ENCODE measurements at places on chromosomes 2 and 18.

- peak; percentile 28 for DNase-seq
Measured at GRCh38 chr2:196925768-196926561, 542 bp downstream of the PGAP1 start.

DNA sequence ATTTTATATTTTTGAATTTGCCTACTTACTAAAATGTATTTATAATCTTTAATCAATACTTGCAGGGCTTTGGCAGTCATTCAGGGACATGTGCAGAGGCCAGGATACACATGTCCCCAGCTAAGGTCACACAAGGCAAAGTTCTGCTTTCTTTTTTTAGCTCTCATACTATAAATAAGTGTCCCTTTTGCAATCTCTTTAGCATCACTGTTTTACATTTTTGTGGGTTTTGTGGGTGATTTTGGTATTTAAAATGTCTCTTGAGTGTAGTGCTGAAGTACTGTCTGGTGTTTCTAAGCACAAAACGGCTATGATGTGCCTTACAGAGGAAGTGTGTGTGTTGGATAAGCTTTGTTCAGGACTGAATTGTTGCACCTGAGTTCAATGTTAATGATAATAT, 309.0 kb upstream of the GULP1 start:
- DNase-seq, result no peak

- DNase-seq, result no peak
Measured at GRCh38 chr2:131042148-131042775, 51.0 kb downstream of the FAM168B start.

DNA sequence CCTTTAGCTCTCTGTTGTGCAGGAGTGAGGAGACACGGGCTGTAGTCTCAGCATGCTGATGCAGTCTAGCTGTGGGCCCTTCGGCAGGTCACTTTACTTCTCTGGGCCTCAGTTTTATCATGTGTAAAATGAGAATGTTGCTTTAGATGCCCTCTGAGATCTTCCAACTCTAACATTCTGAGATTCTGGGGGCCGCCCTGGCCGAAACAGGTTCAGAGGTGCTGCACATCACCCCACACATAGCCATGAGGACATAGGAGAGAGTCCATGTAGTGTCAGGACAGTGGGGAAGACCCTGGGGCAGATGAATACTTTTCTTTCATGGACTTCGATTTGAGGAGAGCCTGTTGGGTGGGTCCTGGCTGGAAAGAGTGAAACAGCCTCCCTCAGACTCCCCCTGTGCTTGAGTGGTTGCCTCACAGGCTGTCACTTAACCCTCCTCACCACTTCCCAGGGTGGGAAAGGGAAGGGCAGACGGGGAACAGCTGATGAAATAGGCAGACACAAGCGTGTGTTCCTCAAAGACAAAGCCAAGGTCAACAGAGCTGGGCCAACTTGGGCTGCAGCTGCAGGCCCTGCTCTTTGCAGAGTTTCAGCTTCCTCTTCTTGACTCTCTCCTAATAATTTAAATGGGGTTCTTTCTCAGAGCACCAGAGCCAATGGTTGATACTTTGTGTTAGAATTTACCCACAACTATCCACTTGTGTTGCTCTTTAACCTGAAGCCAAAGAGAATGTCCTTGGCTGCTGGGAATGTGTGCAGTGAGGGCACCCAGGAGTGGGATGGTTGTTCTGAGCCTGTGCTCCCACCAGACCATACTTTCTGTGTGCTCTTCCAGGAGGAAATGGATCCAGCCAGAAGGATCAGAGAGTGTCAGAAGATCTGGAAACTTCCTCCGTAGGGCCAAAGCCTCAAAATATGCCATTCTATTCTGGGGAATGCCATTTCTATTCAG, 14.7 kb upstream of the MRPL33 start:
- DNase-seq, result no peak

GRCh38 chr2:55601849-55602248, 15.6 kb downstream of the PPP4R3B start:
- no peak for DNase-seq

DNA sequence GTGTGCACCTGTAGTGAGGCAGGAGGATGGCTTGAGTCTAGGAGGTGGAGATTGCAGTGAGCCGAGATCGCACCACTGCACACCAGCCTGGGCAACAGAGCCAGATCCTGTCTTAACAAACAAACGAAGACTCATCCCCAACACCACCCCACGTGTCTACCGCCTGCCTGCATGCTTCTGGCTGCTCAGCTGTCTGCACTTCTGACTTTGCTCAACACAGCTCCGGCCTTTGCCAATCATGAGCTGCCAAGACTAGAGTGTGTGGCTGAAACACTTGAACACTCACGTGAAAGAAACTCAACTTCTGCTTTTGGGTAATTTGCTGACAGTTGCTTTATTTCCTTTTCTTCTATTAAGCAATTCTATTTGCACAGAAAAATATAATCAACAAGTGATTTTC, 32.1 kb upstream of the SP3 start:
- DNase-seq, result no peak

DNA sequence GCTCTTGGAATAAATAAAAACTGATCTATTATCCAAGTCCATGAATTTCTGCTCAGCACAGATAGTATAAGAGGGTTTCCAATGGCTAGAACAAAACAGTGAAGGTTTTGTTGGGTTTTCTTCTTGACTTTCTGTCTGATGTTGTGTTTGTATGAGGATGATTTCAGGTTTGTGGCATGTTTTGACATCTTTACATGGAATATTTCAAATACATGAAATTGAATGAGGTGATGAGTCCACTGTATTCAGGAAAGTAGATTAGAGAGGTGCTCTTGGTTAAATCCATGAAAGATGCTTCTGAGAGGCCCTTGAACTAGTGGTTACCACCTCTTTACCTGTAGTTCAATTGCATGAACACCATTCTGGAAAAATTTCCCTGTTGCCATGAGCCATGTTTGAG, 84.3 kb downstream of the RAPGEF4 start:
- no peak for DNase-seq

- peak; percentile 4 for DNase-seq
Measured at GRCh38 chr18:62844850-62845643, 129.7 kb downstream of the PHLPP1 start.

DNA sequence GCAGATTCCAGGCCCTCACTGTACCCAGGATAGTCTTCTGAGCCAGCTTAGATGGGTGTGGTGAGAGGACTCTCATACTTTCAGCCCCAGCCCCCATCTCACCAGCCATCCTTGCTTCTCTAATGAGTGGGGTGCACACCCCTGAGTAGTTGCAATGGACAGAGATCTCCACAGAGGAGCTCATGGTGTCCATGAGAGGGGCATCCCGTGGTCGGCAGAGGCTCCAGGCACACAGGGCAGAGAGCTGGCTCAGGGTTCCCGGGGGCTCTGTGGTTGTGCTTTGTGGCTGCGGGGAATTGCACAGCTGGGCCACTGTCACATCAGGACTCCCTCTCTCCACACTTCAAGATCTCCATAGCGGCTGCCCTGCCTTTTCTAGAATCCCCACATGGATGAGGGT, 226.0 kb upstream of the PXDN start:
- DNase-seq, result no peak

DNA sequence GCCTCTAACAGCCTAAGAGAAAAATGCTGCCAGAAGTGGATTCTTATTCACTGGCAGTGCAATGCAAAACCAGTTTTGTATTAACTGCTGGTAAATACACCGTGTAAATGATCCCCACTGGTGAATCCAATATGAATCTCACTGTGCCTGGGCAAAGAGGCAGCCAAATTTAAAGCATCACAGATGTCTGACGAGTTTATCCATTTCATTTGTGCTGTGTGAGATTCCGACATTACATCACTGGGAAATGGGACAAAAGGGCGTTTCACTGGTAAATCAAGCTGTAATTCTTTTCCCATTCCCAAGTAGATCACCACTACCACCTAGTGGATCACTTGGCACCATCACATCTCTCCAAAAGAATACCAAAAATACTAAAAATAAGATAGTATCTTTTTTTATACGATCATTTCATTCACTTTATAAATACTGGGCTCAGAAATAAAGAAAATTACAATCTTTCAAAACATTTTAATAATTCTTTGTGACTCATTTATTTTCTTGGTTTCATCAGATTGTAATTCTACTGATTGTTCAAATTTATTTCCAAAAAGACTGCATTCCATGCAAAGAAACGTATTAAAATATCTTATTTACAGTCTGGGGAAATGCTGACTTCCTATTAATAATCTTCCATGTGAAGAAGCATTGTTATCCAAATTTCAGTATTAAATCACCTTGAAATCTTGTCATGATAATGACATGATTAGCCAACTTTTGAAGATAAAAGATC, 125.6 kb downstream of the GRB14 start:
- DNase-seq, result no peak

GRCh38 chr2:56195563-56195962, 11.8 kb downstream of the CCDC85A start:
- no peak for DNase-seq

DNA sequence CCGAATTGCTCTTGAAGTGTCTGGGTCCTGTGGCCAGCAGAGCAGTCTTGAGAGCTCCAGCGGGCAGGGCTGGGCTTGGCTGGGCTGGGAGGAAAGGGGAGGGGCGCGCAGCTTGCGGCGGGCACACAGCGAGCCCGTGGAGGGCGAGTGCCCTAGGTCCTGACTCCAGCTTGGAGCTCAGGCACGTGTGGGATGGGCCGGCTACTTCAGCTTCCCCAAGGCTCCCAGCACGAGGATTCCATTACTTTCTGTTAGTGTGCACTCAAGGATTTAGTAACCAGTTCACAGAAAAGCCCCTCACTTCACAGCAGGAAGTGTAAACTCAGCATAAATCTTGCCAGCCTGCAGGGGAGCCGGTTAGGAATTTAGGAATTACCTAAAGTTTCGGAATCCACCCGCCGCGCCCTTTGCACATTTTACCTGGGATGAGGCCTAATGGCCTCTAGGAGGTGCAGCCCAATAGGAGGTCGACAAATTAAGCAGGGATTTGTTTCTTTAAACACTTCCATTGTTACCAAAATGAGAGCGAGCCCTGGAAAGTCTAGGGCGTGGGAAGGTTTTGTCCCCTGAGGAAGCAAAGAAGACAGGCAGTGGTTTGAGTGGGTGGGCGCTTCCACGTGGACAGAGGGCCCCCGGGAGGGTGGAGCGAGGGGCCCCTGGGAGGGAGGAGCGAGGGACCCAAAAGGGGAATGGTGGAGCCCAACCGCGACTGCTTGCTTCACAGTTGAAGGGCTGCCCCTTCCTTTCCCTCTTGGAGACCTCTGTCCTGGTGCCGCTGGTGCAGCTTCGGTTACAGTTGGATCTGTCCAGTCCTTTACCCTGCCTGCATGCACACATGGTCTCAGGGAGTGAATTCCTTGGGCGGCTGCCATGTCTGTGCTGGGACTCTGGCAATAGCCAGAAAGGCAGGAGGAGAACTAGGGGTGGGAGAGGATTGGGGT, 93.3 kb downstream of the CTAGE1 start:
- no peak for DNase-seq

DNA sequence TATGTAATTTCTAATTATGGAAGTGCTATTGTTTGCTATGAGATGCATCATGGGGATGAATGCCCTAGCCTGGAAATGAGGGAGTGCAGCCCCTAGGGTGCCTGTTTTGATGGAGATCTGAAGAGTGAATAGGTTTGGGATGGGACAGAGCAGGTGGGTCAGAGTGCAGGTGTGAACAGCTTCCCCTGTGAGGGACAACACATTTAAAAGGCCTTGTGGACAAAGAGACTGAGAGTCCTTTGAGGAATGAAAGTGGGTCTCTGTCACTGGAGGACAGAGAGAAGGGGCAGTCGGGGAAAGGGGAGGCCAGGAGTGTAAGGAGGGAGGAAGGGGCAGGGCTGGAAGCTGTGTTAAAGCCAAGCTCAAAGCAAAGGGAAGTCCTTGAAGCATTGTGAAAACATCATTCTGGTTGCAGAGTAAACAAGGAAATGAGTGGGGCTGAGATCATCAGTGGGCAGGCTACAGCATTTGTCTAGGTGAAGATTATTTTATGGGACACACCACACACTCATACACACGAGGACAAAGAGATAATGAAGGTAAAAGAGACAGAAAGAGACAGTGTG, 877.6 kb downstream of the SLC4A3 start:
- no peak for DNase-seq

DNA sequence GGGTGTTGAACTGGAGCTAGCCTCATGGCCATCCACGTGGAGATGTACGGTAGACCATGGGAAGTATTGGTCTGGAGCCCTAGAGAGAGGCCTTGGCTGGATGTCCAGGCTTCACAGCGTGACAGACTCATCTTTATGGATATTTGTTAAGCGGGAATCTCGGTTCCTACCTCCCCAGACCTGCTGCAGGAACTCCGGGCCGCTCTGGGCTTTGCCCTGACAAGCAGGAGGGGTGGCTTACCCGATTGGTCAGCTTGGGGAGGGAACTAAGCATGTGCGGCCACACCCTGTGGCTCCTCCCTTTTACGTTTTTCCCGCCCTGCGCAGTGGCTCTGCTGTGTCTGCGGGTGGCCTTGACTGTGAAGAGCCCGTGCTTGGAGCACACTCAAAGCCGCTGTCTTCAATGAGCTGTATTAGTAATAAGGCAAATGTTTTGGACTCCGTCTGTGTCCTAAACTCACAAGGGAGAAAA, 52.3 kb downstream of the PAPOLG start:
- DNase-seq, result no peak

DNA sequence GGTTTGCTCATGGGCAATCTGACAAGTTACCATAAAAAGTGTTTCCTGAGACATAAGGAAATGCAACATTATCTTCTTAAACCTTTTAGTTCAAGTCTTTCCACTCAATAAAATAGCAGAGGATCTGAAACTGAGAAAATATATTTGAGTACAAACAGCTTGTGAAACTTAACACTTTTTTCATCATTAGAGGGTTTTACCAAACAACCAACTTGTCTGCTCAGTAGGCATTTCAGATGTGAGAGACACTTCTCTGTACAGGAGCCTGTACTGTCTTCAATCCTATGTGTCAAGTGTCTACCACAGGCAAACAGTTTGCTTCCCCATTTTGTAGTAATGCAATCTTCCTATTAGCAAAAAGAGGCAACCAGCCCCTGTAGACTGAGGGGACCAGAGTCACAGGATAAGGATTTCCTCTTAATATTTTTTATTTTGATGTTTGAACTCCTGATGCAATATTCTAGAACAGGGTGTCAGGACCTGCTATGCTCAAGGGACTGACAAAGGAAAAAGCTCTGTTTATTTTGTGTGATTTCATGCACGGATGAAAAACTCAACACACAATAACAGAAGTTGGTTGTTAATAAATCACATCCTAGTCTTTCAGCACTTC, 159.1 kb upstream of the LHCGR start:
- no peak for DNase-seq

DNA sequence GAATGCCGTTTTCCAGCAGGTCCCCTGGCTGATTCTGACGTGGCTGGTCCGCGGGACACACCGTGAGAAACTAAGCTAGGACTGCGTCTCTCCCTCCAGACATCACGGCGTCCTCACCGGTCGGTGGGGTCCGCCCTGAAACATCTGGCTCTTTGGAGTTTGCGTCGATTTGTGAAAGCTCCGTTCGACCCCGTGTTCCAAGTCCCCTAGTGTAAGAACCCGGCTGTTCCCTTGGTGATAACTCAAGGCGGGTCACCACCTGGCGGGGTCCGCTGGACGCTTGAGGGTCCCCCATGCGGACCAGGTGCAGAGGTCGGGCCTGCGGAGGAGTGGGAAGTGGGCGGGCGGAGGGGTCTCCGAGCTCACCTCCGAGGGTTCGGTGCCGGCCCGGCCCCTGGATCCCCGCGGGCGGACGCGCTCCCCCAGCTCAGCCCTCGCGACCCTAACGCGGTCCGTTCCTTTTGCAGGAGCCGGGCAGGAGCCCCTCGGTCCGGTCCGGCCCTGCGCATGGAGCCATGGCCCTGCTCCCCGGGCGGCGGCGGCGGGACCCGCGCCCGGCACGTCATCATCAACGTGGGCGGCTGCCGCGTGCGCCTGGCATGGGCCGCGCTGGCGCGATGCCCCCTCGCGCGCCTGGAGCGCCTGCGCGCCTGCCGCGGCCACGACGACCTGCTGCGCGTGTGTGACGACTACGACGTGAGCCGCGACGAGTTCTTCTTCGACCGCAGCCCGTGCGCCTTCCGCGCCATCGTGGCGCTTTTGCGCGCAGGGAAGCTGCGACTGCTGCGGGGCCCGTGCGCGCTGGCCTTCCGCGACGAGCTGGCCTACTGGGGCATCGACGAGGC, 65.6 kb downstream of the KCNG2 start:
- no peak for DNase-seq
